Omental fat pad (tissue), 4 donors: ENCODE measurements at places on chromosomes 2 and 18. TPM values are rescaled to one million over a fixed set of nuclear protein-coding genes. Genes with fewer than 3 reads are reported as not detected.

- DNase-seq = no peak
Observed at GRCh38 chr2:25397777-25398176, 56.1 kb upstream of the DNMT3A start.

DNA sequence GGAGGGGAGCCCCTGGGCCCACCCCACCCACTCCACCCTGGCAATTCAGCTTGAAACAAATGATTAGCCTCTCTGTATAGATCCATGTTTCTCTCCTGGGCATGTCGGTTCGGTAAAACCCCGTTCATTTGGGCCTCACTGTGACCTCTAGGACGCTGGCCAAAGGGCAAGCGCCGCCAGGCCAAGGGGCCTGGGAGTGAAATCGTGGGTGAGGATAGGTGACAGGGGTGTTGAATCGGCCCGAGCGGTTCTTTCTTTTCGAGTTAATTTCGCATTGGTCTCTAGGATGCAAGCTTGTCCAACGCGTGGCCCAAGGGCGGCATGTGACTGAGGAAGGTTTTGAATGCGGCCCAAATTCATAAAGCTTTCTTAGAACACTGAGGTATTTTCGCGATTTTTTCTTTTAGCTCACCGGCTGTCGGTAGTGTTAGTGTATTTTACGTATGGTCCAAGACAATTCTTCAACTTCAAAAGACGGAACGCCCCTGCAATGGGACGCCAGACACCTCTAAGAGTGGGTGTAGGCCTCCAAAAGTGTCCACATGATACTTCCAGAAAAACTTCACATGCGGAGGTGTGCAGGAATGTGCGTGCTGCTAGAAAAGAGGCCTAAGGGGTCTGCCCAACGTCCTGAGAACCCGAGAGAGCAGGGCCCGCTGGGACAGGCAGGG lies 9.8 kb upstream of the ARID5A start:
- no peak for DNase-seq

GRCh38 chr18:25166113-25166512 lies 185.9 kb downstream of the ZNF521 start:
- DNase-seq = no peak

DNA sequence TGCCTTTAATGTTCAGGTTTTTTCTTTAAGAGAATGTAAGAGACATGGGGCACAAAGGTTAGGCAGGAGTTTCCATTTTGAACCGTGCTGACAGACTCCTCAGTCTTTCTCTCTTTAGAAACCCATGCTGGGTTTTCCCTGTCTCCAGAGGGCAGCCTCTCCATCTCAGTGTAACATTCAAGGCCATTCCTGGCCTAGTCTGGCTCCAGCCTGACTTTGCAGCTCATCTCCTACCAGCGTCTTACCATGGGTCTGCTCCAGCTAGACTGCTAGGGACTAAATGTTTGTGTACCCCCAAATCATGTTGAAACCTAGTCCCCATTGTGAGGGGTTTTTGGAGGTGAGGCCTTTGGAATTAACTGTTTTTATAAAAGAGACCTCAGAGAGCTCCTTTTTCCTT lies 9.8 kb upstream of the CLIP4 start:
- no peak for DNase-seq

DNA sequence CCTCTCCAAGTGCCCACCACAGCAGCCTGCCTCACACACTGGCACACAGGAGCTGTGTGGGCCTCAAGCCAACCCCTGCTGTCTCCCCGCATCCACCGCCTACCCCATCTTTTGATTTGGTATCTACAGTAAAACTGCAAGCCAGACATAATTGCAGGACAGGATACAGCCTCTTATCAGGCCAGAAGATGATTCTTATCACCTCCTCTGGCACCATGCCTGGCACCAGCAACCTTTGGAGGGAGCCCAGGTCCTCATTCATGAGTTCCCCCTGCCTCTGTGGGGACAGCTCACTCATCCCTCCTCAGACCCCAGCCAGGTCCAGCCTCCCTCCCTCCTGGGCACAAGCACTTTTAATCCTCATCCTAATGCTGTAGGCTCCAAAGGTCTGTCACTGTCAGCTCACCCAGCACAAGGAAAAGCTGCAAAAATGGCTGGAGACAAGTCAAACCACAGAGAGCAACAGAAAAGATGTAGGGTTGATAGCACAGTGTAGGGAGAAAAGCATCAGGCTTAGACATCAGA lies 9.7 kb downstream of the RAB11FIP5 start:
- no peak for DNase-seq

Gene SULT1C2
- 2.4 TPM for total RNA-seq

Gene MARCO
- 26.3 TPM for total RNA-seq
